ENCODE measurements at places on chromosomes 6 and 20.

- no peak for DNase-seq
Measured at GRCh38 chr6:99195986-99196655, 153.4 kb downstream of the FAXC start.

- DNase-seq, result no peak
Measured at GRCh38 chr6:49540614-49541013, 9.9 kb upstream of the C6orf141 start.

DNA sequence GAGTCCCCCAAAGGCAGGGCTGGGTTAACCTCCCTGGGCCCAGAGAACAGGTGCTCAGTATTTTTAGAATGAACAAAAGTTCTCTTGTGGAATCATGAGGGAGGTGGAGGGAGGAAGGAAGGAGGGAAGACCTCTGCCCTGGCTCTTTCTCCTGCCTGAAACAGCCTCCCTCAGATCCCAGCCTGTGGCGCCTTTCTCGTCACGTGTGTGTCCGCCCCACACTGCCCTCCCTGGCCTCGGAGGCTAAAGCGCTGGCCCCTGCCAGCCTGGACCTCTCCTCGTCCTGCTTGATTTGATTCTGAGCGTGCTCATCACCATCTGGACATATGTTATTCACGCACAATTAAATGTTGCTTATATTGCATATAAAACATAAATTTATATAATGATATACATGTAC lies 40.9 kb downstream of the PHACTR3 start:
- no peak for DNase-seq

- no peak for DNase-seq
Measured at GRCh38 chr20:57383447-57384347, 7.5 kb upstream of the RBM38 start.

DNA sequence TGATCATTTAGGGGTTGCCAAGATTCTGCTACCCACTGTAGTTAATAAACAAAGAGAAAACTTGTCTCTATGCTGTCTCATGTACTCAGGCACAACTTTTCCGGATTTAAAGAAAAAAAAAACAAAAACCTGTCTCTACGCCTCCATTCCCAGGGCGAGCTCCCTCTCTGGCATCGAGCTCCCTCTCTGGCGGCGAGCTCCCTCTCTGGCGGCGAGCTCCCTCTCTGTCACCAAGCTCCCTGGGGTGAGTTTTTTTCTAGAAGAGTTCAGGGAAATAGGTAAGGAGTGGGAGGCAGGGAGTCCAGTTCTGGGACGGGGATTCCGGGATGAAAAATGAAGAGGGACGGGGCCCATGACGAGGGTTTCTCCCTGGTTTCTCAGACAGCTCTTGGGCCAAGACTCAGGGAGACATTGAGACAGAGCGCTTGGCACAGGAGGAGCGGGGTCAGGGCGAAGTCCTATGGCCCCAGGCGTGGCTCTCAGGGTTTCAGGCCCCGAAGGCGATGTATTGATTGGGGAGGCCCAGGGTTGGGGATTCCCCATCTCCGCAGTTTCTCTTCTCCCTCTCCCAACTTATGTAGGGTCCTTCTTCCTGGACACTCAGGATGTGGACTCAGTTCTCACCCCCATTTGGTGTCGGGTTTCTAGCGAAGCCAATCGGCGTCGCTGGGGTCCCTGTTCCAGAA lies 16.5 kb upstream of the HLA-A start:
- peak; percentile 59 for DNase-seq

GRCh38 chr6:13573669-13574110 lies 711 bp upstream of the SIRT5 start:
- peak; percentile 30 for DNase-seq

GRCh38 chr20:24235296-24236175 lies 233.9 kb upstream of the SYNDIG1 start:
- no peak for DNase-seq

- no peak for DNase-seq
Measured at GRCh38 chr20:9287826-9288225, 218.9 kb downstream of the PLCB4 start.

DNA sequence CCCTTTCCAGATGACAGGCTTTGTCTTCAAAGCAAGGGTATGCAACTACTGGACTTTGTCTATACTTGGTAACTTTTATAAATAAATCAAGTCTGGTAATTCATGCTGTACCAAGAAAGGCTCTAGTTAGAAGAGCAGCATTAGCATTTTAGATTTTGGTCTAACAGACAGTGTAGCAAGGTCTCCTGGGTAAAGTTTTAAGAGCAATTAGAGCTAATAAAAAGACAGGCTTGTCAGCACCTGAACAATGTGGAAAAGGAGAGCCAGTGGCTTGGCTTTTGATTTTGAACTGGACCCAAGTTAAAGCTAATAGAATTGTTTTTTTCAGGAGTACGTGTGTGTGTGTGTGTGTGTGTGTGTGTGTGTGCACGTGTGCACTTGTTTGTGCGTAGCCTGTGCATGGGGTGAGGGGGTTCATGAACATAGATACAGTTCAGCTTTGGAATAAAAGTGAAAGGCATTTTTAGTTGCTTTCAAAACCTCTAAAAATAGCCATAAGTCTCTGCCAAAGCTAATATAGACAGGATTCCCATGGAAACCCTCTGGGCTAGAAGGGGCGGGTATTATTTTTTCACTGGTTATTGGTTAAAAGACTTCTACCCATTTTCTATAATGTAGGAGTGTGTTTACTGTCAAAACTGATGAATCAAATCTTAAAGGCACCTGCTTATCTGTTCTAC lies 138.4 kb downstream of the KCNQ5 start:
- no peak for DNase-seq
